Caudate nucleus (tissue), 63 donors: ENCODE measurements at places on chromosomes 3 and 15.

- DNase-seq: no peak
Measured at GRCh38 chr3:164416491-164417222, 661.6 kb downstream of the SI start.

DNA sequence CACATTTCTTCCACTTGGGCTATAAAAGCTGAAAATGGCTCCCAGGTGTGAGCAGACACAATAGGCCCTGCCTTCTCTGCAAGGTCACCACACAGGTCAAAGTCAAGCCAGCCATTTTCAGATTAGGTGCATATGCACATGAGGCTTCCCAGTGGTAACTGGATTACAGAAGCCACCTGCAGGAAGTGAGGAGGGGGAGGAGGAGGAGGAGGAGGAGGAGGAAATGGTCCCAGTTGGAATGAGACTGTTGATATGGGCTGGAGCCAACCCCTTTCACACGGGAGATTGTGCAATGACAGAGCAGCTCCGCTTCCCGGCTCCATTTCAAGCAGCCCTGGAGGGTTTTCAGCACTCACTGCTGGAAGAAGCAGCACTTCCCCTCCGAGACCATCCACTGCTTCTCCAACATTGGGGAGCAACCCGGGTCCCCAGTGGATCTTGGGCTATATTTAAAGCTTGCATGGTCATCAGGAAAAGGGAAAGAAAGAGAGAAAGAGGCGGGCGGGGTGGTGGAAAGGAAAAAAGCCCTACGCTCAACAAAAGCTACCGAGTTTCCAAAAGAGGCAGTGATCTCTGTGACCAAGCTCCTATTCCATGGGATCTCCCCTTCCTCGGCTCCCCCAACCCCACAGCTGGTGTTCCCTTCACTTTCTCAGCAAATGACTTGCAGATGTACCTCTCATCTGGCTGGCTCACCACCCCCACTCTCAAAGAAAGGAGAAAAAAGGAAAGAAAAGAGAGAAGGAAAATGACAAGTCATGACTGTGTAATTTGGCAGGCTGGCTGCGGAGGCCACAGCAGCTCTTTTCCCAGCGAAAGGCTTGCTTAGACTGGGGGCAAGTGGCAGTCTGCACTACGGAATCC lies 58.3 kb downstream of the LRIG1 start:
- DNase-seq: no peak

DNA sequence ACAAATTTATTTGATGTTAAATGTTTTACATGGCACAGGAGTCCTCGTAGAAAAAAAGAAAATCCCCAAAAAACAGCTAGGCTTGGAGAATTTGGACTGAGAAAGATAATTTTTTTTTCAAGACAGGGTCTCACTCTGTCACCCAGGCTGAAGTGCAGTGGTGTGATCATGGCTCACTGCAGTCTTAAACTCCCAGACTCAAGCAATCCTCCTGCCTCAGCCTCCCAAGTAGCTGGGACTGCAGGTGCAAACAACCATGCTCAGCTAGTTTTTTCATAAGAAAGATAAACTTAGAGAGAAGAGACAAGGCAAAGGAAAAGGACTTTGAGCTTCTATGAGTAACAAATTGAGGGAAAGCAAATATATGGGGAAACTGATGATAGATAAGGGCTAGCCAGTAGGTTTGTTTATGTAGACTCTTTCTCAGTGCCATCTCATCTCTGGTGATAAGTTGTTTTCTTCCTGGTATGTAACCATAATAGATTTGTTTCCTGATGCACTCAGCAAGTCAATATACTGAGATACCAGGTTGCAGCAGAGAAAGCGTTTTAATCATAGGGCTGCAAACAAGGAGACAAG lies 13.1 kb upstream of the TRMT10C start:
- DNase-seq: no peak

- no peak for DNase-seq
Measured at GRCh38 chr3:4029135-4029534, 229.9 kb downstream of the LRRN1 start.

GRCh38 chr15:35696767-35697231 lies 150.8 kb upstream of the DPH6 start:
- DNase-seq: no peak

DNA sequence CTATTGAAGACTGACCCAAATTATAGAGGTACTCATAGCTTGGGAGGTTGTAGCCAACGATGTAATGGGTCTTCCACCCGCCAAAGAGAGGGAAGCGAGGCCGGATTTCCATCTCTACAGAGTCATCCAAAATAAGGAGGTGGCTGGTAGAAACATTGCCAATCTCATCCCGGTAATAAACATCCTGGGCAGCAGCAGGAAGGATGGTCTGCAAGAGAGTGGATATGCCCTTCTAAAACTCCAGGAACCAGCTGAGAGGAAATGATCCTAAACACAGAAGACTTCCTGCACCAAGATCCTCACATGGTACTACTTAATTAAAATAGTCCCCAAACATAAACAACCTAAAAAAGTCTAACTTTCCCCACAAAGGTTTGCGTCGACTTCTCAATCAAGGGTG lies 20.7 kb downstream of the RPN1 start:
- DNase-seq: no peak
